Stimulated activated CD4-positive, alpha-beta T cell treated with anti-CD3 and anti-CD28 coated beads, Interleukin-1b, Interleukin-23, amount 100 ng/mL, for 48 hours (primary cell): ENCODE measurements at places on chromosomes 1 and 21.

- DNase-seq: no peak
Observed at GRCh38 chr21:41124641-41125201, 43.2 kb upstream of the BACE2 start.

DNA sequence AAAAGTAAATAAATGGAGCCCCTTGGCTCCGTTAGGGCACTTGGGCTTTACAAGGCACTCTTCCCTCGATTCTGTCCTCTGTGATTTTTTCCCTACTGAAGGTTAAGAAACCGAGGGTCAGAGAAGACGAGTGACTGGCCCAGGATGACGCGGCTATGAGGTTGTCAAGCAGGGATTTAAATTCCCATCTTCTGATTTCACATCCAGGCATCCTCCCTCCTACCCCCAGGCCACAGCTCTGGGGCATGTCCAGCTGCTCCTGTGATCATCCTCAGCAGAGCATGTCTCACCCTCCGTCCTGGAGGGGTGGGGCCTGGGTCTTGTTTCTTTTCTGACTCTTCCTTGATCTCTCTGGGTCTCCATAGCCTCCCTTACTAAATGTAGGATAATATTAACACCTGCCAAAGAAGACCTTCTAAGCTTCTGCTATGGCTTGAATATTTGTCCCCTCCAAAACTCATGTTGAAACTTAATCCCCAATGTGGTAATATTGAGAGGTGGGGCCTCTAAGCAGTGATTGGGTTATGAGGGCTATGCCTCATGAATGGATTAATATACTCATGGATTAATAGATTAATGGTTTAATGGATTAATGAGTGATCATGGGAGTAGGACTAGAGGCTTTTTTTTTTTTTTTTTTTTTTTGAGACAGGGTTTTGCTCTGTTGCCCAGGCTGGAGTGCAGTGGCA lies 4.6 kb downstream of the CRYBG2 start:
- no peak for DNase-seq

DNA sequence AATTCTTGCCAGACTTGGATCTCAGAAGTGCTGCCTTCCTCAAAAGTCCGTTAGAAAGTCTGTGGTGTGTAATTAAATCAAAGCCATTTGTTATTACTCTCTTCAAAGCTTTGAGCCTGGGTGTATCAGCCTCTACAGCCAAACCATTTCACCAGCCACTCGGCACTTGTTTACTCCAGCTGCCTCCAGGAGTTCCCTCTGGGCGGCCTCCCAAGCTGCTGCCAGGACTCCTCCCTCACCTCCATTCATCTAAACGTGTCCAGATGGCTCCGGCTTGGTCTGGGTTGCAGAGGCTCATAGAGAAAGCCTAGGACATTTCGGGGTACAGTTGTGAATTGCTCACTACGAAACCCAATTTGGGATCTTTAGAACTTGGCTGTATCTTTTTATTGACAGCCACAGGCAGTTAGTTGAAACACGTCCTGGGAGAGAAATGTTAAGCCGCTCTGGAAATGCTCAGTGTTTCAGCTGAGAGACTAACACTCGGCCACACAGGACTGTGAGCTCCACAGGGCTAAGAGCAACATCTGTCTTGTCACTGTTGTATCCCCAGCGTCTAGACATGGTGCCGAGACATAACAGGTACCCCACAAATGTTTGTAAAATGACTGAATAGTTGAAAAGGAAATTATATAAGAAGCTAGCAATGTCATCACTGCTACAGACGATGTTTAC lies 116.9 kb upstream of the NGF start:
- DNase-seq: no peak

DNA sequence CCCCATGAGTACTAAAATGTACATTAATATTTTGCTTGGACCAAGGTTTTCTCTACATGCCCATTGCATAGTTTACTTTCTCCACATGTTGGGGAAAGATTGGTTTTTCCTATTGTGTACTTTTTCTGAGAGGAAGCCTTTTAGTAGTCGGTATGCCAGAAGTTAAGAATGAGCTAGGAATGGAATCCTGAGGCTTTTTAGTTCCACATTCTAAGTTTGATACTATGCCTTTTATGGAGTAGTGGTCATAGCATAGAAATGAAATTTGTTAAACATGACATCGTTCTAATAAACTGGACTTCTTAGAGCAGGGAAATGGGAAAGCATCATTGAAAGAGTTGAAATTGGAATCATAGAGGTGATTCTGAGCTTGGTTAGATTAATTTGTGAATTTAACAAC lies 64.3 kb downstream of the BCL9 start:
- DNase-seq: no peak

GRCh38 chr1:200625381-200625824 lies 4.9 kb upstream of the KIF14 start:
- DNase-seq: no peak

- DNase-seq: no peak
Observed at GRCh38 chr1:167432780-167433179, 85.5 kb downstream of the CD247 start.

GRCh38 chr1:207321790-207322645 lies 540 bp downstream of the CD55 start:
- no peak for DNase-seq

- no peak for DNase-seq
Observed at GRCh38 chr1:230744382-230744781, 2.8 kb upstream of the CAPN9 start.

DNA sequence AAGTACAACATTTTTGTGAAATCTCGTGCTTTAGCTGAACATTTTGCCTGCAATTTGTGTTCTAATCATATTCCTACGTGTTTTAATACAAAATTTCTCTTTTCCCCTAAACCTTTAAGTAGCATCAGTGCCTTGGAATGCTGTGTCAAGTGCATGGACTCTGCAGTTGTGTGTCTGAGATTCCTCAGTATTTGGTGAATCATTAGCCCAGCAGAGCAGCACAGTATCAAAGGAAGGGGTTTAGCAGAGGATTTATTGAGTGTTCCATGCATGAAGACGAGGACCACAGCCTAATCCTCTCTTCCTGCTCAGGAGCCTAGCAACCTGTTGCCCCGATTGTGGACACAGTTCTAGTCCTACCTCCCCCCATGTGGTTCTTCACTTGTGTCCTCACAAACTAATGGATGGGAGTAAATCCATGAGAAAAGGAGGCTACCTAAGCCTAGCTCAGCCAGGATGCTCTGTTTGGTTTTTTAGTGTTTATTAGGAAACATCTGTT lies 29.3 kb upstream of the PCP4 start:
- no peak for DNase-seq

- DNase-seq: no peak
Observed at GRCh38 chr1:31802190-31803150, 13.4 kb downstream of the SPOCD1 start.

- DNase-seq: no peak
Observed at GRCh38 chr1:69567652-69568420, at the start of gene LRRC7. LRRC7 (plus strand) TSS chr1:69567922; CDS start chr1:69568640, 718 bp downstream.

- no peak for DNase-seq
Observed at GRCh38 chr1:35660581-35661473, 19.5 kb upstream of the PSMB2 start.

DNA sequence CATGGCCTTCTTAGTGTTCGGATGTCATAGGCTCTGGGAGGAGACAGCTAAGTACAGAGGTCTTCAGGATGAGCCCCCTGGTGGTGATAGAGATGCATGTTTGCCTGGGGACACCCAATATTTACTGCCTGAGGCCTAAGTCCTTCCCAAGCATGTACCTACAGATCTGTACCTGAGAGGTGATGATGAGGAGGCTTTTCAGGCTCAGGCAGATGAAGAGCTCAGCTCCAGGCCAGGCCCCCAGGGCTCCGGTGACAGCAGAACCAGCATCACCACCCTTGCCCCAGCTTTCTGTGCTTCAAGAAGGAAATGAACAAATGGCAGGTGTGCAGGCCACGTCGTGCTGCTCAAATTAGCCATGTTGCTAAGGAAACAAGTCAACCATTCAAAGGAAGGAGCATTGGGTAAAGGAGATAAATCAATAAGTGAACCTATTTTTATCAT lies 21.1 kb downstream of the CACNA1E start:
- DNase-seq: peak; percentile 15

- DNase-seq: no peak
Observed at GRCh38 chr1:158180741-158181576, at the start of gene CD1D. CD1D (plus strand) TSS chr1:158180895; CDS start chr1:158181102, 207 bp downstream.

DNA sequence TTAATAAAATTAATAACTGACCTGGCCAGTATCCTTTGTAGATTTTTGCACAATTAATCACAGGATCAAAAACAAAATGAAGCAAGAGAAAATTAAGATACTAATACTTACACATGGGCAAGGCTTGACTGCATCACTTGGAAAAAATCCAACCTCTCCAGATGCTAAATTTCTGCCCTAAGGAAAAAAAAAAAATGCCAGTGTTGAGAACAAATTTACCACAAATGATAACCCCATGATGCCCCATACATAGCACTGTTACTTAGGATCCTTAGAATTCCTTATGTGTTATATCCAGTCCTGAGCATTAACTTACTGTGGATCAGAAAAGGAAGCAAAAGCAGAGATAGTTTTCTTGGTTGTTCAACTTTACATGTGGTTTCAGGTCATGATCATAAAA lies 347.5 kb downstream of the VAV3 start:
- DNase-seq: no peak

DNA sequence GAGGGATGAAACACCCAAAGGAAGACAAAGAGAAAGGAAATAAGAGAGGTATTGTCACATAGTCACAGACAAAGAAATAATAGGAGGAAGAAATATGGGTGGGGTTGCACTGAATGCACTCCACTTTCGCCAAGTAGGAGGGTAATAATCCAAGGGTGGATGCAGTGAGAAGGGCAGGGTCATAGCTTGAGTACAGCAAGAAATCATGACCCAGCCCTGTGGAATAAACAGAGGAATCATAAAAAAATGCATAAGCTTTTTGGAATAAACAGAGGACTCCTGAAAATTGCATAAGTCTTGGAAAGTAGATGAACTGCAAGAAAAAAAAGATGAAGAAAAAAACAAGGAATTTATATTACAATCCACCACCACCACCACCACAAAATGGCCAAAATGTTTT lies 53.1 kb upstream of the CD55 start:
- no peak for DNase-seq

- no peak for DNase-seq
Observed at GRCh38 chr1:154429118-154429517, 24.0 kb downstream of the IL6R start.

DNA sequence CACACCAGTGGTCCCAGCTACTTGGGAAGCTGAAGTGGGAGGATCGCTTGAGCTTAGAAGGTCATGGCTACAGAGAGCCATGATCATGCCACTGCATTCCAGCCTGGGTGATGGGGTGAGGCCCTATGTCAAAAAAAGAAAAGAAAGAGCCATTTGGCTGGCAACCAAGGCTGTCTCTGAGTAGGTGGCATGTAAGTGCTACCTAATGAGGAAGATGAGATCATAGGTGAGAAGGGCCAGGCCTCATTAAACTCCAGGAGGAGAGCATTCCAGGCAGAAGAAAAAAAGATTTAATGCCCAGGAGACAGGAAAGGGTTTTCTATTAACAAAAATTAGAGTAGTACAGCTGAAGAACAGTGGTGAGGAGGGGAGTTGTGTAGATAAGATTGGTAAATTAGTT lies 103.4 kb upstream of the ZNF678 start:
- DNase-seq: no peak

DNA sequence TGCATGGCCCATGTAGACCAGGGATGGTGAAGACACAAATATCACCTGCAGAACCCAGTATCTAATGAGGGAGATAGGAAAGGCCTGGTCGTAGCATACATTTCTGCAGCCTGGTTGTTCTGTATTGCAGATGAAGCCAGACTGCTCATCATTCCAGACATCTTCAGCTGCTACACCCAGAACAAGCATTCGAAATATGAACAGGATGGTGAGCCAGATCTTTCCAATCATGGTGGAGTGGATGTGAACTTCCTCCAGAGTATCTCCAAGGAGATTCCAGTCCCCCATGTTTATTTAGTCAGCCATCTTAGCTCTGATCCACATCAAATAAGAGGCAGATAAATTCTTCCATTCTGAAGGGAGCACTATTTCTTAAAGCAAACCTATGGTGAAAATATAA lies 2.7 kb upstream of the MYCBP start:
- DNase-seq: no peak

- DNase-seq: no peak
Observed at GRCh38 chr1:179327679-179328078, 34.1 kb downstream of the SOAT1 start.

- no peak for DNase-seq
Observed at GRCh38 chr1:184826001-184826400, 71.3 kb upstream of the EDEM3 start.

- DNase-seq: no peak
Observed at GRCh38 chr1:11134898-11135266, 35.2 kb upstream of the EXOSC10 start.

DNA sequence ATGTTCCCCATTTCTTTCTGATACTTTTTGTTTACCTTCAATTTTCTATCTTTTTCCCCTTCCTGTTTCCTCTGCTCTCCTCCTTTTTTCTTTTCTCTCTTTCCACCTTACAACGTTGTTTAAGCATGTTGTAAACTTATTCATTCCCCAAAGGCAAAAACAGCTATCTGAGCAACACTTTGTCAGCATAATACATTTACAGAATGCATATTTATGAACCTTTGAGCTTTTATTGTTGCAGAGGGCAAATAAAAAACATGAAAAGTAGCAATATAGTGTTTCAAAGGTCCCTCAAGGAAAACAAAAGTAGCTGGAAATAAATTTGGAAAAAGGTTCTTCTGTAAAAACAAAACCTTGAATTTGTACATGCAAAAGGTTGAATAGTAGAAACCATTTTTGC lies 169.5 kb downstream of the ATP6V1G3 start:
- no peak for DNase-seq

- DNase-seq: no peak
Observed at GRCh38 chr1:157562515-157562914, 10.2 kb upstream of the FCRL5 start.

DNA sequence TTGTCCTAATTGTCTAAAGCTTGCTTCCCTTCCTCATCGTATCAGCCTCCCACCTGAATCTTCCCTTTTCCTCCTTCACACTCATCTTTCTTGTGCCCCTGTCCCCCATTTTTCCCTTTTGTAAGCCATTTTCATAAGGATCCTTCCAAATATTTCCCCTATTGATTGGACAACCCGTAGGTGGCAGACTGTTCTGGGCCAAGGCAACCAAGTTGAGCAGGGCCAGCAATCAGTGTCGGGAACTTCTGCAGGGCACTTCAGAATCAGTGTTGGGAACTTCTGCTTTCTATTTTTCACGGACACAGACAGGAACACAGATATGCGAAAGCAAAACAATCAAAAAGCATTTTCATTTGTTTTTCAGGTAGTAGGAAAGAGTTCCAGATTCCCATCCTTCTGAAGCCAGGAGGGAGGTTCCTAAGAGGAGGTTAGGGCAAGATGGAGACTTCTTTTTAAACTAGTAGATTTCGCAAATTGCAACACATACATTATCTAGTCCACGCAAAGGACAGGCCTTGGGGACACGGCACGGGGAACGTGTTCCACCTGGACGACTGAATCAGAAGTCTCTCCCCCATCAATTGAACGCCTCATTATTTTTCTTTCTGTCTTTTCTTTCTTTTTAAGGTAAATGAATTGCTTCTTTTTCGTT lies 691 bp upstream of the MPZL1 start:
- no peak for DNase-seq

DNA sequence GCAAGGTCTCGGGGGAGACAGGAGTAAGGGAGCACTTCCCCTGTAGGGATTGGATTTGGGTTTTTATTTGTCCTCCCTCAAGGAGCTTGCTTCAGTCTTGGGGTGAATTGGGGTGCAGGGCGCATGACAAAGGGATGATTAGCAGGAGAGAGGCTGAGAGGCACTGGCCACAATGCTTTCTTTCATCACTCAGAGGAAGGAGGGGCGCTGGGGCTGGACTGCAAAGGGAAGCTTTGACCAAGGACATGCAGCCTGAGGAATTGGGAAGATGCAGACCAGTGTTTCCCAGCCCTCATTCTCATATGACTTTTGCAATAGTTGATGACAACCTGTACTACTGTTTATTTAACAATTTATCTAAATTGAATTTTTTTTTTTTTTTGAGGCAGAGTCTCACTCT lies 34.1 kb upstream of the PDPN start:
- no peak for DNase-seq

GRCh38 chr1:226215239-226215638 lies 8.2 kb upstream of the MIXL1 start:
- no peak for DNase-seq
